MCF 10A (cell line): ENCODE measurements at places on chromosomes 11 and 22.
A peak's percentile ranks its signal among the peaks of the same experiment; 100 is the strongest.

DNA sequence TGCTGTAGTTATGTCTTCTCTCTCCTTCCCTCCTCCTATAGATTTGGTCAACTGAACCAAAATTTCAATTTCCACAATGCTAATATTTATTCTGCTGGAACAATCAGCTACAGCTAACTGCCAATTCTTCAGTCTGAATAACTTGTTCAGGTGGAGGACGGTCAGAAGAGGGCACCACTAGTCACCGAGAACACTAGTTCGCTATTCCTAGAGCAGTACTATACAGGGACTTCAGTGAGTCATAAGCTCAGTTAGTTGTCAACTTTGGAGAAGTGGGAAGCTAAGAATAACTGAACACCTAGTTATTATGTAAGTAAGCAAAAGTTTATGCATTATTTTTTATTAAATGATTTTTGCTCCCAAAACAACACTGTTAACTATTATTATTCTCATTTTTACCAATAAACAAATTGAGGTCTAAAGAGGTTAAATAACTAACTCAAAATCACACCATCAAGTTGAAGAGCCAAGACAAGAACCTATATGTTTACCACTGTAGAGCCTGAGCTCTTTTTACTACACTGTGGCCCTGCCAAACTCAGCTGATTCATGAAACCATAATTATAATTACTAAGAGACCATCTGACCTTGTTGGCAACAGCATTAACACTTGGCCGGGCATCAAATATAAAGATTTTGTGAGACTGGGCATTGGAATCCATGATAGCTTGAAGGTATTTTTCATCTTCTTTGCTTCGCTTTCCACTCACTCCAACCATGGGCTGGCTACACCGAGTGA lies 59.0 kb downstream of the CEP57 start:
- DNase-seq = peak; percentile 76

- peak; percentile 5 for DNase-seq
These were observed 59.1 kb downstream of the NUP98 start for GRCh38 chr11:3738241-3738640.

DNA sequence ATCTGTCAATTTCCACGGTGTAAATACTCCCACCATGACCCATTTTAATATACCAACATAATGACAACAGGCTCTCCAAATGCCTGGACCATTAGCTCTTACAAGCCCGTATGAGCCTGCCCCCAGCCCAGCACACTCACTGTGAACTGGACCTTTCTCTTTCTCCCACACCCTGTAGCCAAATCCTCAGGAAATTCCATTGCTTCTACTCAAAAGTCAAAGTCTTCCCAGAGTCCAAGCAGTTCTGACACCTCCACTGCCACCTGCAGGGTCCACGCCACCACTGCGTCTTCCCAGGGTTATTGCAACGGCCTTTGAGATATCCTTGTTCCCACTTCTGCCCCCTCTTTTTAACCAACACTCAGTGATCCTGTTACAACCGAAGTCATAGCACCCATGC lies 110.1 kb upstream of the ASPHD2 start:
- DNase-seq = peak; percentile 23

GRCh38 chr11:72989727-72990126 lies 152.4 kb downstream of the FCHSD2 start:
- DNase-seq = no peak

DNA sequence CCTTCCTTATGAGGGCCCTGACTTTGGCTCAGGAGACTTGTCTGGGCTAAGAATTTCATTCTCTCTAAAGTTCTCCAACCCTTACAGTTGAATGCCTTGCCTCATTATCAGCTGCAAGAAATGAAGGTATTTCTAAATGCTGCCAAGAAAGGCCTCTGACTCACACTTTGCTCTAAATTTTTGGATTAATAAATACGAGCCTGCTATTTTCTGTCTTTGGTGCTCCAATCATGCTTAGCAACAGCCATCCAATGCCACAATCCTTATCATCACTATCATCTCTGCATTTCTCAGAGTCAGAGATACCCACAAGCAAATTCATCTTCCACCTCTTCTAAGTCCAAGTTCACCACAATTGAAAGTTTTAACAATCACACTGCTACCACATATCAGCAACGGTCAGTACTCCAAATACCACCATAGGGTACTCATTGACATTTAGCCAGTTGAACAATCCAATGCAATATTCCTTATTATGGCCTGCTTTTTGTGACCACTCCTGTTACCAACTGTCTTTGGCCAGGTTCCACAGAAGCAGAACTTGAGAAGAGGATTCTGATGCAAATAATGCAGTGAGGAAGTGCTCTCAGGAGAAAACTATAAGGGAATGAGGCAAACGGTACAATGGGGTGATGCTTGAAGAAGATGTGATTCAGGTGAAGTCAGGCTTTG lies 5.7 kb downstream of the PATE2 start:
- no peak for DNase-seq

DNA sequence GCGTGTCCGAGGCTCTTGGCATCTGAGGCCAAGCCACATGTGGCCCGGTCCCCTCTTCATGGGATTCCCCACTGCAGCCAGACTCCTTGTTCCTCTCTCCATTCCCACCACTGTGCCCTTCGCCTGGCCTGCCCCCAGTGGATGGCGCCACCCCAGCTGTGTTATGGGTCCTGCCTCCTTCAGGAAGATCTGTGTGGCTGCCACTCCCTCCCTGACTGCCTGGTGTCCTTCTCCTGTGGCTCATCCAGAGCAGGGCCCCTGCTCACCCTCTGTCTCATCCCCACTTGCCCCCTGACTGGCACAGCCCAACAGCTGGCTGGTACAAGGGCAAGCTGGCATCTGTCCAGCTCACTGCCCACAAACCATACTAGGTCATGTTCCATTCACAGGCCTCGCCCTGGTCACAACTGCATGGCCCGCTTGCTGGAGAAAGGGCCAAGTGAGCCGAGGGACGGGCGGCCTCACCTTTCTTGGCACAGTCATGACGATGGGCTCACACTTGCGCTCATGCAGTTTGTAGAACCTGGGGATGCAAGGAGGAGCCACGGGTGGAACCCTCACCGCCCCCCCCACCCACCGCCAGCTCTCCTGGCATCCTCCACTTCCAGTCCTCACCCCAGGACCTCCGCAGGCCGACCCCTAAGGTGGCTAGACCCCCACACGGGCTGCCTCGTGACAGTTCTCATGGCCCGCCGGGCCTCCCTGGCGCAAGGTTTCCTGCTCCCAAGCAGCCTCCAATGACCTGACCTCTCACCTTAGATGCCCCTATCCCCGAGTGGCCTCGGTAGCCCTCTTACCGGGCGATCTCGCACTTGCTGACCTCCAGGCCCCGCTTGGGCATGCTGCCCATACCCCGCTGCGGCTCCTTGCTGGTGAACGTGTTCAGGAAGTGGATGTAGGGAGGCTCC lies 2.1 kb upstream of the PTPRCAP start:
- DNase-seq = peak; percentile 51

GRCh38 chr11:9250139-9250582 lies 15.0 kb downstream of the DENND5A start:
- no peak for DNase-seq

GRCh38 chr11:280706-281485 lies 2.7 kb downstream of the NLRP6 start:
- DNase-seq = no peak

- DNase-seq = no peak
These were observed 3.7 kb downstream of the IGSF22 start for GRCh38 chr11:18722293-18722637.

- DNase-seq = no peak
These were observed 52.4 kb upstream of the INCENP start for GRCh38 chr11:62071408-62071807.

DNA sequence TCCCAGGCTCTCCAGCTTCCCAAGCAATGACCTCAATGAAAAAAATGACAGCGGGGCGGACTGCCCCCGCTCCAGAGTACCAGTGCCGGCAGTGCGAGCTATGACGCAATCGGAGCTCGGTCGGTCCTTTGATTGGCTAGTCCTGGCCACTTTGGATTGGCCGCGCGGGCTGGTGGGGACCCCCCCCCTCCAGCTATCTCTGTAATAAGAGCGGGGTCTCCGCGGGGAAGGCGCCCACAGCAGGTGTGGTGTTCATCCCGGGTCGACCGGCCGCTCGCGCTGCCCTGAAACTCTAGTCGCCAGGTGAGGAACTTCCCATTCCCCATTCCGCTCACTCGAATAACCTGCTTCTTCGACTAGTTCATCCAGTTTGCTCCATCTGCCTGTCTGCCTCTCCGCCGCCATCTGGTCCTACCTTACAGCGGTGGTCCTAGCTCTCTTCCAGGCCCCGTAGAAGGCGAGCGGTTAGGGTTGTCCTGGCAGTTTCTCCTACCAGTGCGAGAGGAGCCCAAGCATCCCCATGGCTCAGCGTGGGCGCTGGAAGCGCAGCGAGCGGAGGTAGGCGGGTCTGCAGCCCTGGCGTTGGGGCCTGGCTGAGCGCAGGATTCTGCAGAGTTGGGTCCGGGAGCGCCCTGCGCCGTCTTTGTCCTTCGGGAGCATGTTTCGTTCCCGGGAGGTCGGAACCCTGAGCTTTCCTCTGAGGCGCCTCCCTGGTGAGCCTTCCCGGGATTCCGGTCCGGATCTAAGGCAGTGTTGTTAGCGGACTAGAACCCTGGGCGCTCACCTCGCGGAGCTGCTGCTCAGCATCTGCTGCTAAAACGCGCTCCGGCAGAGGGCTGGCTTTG lies at the start of gene CALCB:
Gene CALCB (plus strand): TSS at position 233 of the 845 bp plus-strand sequence. CDS start 1,126 bp downstream, outside the sequence.
- DNase-seq = no peak

- DNase-seq = peak; percentile 34
These were observed 25.9 kb upstream of the WNT7B start for GRCh38 chr22:46002757-46003270.

DNA sequence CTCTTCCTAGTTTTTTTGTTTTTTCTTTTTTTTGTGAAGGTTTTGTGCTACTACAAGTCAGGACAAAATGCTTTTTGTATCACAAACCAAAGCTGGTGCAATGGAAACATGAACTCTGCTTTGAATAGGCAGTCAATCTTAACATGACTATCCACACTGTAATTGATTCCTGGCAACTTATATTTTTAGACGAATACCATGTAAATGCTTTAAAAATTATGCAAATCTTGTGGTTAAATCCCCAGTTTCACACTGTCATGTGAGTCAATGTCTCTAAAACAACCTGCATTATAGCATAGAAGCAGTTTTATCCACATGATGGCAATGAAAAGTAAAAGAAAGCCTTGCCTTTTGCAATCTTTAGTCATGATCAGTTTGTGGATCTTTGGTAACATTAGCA lies 8.9 kb downstream of the TRPC6 start:
- DNase-seq = no peak

GRCh38 chr11:9817191-9817590 lies 153.3 kb downstream of the SWAP70 start:
- no peak for DNase-seq

- peak; percentile 17 for DNase-seq
These were observed 32.5 kb upstream of the OR6M1 start for GRCh38 chr11:123838659-123839058.

- no peak for DNase-seq
These were observed 499.3 kb upstream of the TENM4 start for GRCh38 chr11:79940165-79940564.

GRCh38 chr22:43859176-43859575 lies 3.1 kb downstream of the SULT4A1 start:
- DNase-seq = no peak

DNA sequence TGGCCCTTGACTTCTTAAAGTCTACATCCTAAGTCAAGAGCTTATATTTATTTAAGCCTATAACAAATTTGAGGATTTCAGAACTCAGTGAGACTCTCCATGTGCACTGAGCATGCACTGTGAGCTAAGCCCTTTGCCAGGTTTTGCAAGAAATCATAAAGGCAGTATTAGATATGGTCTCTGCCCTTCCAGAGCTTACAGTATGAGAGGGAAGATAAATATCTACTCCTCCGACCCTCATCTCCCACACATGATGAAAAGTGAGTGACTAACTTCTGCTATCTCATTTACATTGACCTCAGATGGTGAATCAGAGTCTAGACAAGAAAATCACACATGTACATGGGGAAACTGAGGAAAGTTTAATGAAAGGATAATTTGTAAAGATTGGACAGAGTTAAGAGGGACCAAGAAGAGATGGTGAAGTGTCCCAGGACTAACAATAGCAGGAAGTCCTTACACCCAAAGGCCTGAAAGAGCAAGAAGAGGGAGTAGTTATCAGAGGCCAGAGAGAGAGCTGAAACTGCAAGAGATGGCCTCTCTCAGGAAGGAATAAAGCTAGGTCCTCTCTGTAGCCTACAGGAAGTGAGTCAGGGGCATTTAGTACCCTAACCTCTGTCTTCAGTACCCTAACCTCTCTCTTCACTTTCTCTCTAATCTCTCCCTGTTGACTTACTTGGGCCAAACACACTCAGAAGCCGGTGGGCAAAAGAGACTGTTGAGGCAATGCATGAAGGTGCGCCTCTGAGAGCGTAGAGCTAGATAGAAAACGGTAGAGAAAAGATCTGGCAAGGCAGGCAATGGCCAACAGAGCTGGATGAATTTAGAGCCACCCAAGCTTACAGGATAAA lies 23.0 kb upstream of the BLID start:
- DNase-seq = no peak

GRCh38 chr11:75625991-75626888 lies 42.6 kb downstream of the MAP6 start:
- peak; percentile 69 for DNase-seq

- no peak for DNase-seq
These were observed 5.6 kb downstream of the FBXO7 start for GRCh38 chr22:32480238-32480637.

GRCh38 chr11:64772303-64773018 lies 5.9 kb downstream of the SF1 start:
- no peak for DNase-seq

DNA sequence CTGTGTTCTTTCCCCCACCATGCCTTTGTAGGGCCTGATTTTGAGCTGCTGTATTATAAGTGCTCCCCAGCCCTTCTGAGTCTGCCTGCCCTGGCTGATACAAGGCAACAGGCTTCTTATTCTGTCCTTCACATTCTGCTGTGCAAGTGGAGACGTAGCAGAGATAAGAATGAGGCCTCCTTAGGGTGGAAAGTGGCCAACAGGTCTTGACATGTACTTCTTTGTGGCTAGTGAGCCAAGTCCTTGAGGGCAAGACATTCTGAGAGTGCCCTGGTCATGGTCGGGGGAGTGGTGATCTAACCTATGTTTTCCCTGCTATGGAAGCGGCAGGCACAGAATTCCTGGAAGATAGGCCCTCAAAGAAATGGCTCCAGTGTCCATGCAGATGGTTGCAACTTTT lies 235.7 kb upstream of the CADM1 start:
- DNase-seq = no peak

GRCh38 chr22:36256478-36256877 lies 3.5 kb downstream of the APOL1 start:
- no peak for DNase-seq

GRCh38 chr11:116797816-116798215 lies 6.1 kb upstream of the APOA5 start:
- no peak for DNase-seq
